ENCODE measurements at places on chromosomes 2 and 18. TPM values are rescaled to one million over a fixed set of nuclear protein-coding genes. Genes with fewer than 3 reads are reported as not detected.

Gene IFT172
- 15.5 TPM for total RNA-seq

Gene SIX3
- total RNA-seq, result 0.55 TPM

- H3K4me1 ChIP-seq, result peaks cover 7% of the 10 kb centered on the region
- H3K27ac ChIP-seq, result no peak overlapping the region
- H3K4me3 ChIP-seq, result no peak overlapping the region
- no peak for DNase-seq
Measured at GRCh38 chr2:120245520-120246332, 6.9 kb upstream of the RALB start.

GRCh38 chr18:33557706-33558105, 20.3 kb upstream of the ASXL3 start:
- DNase-seq, result no peak
- no peaks in the 10 kb centered on the region for H3K4me1 ChIP-seq
- H3K36me3 ChIP-seq, result no peaks in the 10 kb centered on the region

GRCh38 chr18:77102259-77103040, 30.1 kb downstream of the MBP start:
- H3K27ac ChIP-seq, result no peak overlapping the region
- H3K4me1 ChIP-seq, result peaks cover 4% of the 10 kb centered on the region
- no peak overlapping the region for H3K4me3 ChIP-seq
- H3K36me3 ChIP-seq, result 0 out of 2 replicates have a peak, but pooled peaks cover 5% of the 10 kb centered on the region

- no peak overlapping the region for H3K27ac ChIP-seq
- no peak for DNase-seq
- no peaks in the 10 kb centered on the region for H3K4me1 ChIP-seq
- H3K4me3 ChIP-seq, result no peak overlapping the region
- H3K36me3 ChIP-seq, result no peaks in the 10 kb centered on the region
Measured at GRCh38 chr18:28267276-28267675, 90.3 kb upstream of the CDH2 start.

DNA sequence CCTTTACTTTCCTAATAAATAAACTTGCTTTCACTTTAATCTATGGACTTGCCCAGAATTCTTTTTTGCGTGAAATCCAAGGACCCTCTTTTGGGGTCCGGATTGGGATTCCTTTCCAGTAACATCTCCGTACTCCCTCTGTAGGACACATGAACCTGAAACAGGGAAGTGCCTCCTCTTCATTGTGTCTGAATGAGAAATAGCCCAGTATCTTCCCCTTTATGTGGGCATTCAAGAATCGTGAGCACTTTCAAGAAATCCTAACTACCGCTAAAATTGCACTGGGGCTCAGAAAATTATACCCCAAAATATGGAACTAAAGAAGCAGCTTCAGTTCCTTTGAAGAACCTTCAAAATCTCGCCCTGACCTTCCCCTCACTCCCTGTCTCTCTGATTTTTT, 7.8 kb upstream of the POMC start:
- no peak overlapping the region for H3K4me3 ChIP-seq
- DNase-seq, result no peak
- H3K27ac ChIP-seq, result no peak overlapping the region
